ENCODE measurements at places on chromosomes 16 and 17.

DNA sequence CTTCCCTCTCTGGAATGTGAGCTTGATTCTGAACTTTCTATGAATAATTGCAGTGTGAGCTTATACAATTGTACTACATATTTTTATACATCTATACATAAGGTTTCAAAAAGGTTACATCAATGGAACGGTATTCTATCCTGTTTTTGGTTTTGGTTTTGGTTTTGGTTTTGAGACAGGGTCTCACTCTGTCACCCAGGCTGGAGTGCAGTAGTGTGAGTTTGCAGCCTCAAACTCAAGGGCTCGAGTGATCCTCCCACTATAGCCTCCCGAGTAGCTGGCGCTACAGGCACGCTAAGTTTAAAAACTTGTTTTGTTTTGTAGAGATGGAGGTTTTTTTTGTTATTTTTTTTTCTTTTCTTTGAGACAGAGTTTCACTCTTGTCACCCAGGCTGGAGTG, 1.1 kb downstream of the CTRB1 start:
- DNase-seq: no peak

DNA sequence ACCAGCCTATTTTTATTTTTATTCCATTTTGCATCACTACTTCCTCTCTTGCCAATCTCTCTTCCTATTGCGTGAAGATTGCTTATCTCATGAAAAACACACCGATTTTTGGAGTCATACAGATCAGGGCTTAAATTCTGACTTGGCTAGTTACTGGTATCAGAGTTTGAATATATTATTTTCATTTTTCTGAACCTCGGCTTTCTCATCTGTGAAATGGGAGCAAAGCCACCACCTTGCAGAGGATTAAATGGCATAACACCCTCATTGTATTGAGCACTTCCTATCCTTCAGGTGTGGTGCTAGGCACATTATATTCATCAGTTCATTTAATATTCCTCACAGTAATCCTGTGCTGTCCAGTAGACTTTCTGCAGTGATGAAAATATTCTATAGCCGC, 208.8 kb downstream of the HAPSTR1 start:
- no peak for DNase-seq

DNA sequence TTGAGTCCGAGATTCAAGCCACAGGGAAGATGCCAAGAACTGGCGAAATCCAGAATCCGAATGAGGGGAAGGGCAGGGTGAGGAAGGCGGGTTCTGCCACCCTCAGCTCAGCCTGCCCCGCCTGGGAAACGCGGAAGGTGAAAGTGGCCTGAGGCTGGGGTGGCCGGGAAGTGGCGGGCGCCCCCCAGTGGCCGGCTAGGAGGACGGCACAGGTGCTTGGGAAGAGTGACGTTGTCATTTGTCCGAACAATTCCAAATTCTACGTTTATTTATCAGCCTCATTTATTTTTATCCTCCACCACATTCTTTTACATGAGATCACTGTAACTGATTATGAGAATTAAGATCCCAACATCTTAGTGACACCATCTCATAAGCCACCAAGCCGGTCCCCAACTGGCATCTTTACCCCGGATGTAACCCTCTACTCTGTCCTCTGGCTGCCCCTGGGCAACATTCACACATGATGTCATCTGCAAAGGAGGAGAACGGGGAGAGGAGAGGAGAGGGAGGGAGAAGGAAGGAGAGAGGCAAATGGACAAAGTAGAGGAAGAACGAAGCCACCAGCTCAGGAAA, 21.3 kb downstream of the SRCIN1 start:
- no peak for DNase-seq

GRCh38 chr16:88591577-88592021, 21.4 kb downstream of the ZC3H18 start:
- no peak for DNase-seq

- no peak for DNase-seq
Measured at GRCh38 chr16:85824161-85825135, 25.0 kb downstream of the COX4I1 start.

DNA sequence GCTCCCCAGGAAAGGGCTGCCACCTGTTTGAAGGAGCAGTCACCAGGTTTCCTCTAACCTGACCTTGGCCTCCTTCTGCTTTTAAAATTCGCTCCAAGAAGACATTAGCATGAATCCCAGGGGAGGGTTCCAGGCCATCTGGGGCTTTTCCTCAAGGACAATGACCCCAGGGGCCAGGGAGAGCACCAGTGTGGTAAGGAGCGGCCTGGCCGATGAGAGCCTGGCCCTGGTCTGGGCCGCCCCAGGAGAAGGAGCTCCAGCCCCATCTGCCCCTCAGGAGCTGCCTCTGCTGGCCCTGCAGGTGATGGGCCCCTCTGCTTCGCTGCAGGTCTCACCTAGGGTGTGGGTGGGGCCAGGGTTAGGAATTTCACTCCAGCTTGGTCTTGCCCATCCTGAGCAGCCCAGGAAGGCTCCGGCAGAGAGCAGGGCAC, 209.2 kb upstream of the TNRC6C start:
- no peak for DNase-seq

DNA sequence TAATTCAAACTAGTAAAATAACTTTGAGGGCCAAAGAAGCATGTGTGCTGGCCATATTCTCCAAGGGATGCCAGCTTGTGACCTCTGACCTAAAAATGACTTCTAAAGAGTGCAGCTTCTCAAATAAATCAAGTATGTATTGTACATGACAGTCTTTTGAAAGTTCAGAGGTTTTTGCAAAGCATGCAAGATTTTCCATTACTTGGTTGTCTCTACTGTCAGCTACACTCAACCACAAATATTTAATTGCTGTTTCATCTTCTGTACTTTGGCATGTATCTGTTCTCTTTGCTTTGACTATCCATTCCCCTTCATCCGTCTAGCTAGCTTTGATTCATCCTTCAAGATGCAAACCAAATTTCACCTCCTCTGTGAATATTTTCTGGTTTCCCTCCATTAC, 121.9 kb upstream of the HS3ST2 start:
- DNase-seq: no peak

DNA sequence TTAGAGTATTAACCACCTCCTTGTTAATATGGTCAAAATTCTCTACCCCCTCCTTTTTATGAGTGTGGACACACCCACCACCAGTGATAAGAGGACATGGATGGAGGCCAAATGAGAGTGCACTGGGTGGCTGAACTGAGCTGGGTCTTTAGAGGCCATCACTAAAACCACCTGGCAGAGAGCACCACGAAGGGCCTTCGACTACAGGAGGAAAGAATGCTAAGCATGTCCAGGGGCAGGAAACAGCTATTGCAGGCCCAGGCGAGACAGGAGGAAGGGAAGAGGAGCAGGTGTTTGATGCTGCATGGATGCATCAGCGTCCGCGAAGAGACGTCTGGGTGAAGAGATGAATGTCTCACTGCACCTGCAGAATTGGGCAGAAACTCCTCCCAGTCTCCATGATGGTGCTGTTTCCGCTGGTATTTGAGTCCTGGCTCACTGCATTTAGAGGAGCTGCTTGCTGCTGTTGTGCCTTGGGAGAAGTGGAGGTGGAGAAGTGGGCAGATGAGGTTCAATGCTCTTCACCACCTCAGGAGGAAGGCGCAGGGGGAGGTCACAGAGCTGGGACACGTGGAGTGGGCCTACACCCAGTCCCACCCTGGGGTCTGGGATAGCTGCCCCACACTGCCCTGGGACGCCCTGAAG, 33.2 kb downstream of the SPHK1 start:
- DNase-seq: no peak

DNA sequence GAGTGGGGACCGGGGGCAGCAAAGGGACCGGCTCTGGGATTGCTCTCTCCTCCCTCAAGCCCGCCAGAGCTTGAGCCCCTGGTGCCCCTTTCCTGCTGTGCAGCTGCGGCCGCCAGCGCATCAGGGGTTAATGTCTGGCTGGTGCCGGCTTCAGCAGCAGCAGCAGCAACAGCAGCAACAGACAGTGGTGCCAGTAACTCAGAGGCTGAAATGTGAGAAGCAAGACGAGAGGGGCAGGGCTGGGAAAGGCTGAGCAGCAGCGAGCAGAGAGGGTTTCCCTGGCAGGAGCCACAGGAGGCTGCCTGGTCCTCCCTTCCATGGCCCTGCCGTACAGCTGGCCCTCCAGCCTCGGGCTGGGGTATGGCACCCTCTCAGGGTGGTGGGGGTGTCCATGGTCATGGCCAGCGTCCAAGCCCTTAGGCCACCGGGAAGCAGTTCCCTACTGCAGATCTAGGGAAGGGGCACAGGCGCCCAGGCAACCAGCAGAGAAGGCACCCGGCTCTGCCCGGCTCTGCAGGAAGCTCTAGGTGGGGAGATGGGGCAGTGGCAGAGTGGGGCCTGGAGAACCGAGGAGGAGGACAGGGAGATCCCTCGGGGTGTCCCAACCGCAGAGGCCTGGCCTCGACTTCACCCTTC, 21.1 kb upstream of the TFAP4 start:
- DNase-seq: no peak

All from vagina (tissue), 2 donors.